Activated T-helper 1 cell treated with Interleukin-2 at 50 U/mL for 16 hours (primary cell): ENCODE measurements at places on chromosomes 1 and 21.

GRCh38 chr1:172134087-172134731 lies 286.3 kb upstream of the C1orf105 start:
- DNase-seq = no peak

DNA sequence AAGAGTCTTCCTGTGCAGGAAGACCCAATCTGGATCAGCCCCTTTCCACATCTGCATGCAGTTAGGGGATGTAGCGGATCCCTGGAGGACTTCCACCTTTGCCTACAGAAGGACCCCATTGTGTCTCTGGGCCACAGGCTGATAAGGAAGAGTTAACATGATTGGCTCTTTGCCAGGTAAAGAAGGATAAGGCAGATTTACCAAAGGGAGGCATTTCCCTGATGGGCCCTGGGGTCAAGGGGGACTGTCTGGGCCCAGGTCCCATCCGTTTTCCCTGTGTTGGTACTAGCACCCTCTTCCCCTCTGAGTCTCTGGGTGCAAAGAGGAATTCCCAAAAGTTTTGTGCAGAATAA lies 29.1 kb downstream of the SLC26A9 start:
- no peak for DNase-seq

GRCh38 chr1:224287714-224288113 lies 42.3 kb downstream of the NVL start:
- no peak for DNase-seq

DNA sequence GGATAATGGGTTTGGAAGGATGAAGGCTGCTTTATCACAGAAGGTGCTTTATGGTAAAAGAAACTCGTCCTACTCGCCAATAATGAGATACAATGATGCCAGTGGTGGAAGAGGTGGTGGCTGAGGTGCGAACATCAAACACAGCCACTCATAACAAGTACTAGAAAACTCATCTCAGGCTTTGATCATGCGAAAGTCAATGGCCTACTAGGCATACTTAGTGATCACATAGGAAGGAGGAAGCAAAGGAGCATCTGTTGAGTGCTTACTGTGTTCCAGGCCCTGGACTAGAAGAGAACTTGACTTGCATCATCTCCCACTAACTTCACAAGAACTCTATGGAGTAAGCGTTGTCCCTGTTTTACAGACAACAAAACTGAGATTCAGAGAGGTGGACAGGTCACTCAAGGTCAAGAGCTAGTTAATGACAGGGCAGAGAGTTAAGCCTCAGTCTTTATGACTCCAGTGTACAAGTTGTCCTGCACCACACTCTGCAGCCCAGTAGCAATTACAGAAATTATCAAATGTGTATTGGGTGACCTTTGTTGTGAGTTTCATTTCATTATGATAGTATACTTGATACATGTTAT lies 33.6 kb downstream of the RUNX1 start:
- DNase-seq = no peak
